ENCODE measurements at places on chromosomes 2 and 18.
A peak's percentile ranks its signal among the peaks of the same experiment; 100 is the strongest.

GRCh38 chr18:49230326-49230725, 230.1 kb downstream of the DYM start:
- no peak overlapping the region for H3K4me3 ChIP-seq
- DNase-seq: no peak
- H3K4me1 ChIP-seq: peaks cover 8% of the 10 kb centered on the region
- no peak overlapping the region for H3K27ac ChIP-seq

DNA sequence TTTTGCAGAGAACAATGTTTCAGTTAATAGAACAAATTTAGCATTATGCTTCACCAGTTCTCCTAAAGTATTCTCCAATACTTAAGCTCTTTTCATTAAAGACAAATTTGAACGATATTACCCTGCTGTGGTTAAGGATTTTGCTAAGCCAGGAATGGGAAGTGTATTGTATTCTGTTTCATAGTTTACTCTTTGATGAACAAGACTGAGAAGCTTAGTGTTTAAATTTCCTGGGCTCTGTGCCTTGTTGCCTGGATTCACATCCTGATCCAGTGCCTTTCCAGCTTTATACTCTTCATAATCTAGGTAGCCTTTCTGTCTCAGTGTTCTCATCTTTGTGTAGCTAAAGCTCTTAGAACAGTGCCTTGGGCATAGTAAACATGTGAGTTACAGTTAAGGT, 58.6 kb upstream of the GLS start:
- DNase-seq: no peak
- no peak overlapping the region for H3K27ac ChIP-seq
- no peaks in the 10 kb centered on the region for H3K27me3 ChIP-seq
- H3K36me3 ChIP-seq: no peaks in the 10 kb centered on the region

- no peak overlapping the region for H3K4me3 ChIP-seq
- H3K27ac ChIP-seq: no peak overlapping the region
These were observed 16.7 kb upstream of the LYPD6B start for GRCh38 chr2:149021761-149022160.

GRCh38 chr2:176821350-176821749, 391.2 kb upstream of the HNRNPA3 start:
- no peak overlapping the region for H3K4me3 ChIP-seq
- H3K36me3 ChIP-seq: no peaks in the 10 kb centered on the region
- H3K4me1 ChIP-seq: no peaks in the 10 kb centered on the region
- no peak overlapping the region for H3K27ac ChIP-seq
- no peaks in the 10 kb centered on the region for H3K27me3 ChIP-seq
- no peak for DNase-seq

- DNase-seq: no peak
- H3K4me3 ChIP-seq: no peak overlapping the region
- H3K27me3 ChIP-seq: no peaks in the 10 kb centered on the region
- no peaks in the 10 kb centered on the region for H3K36me3 ChIP-seq
- no peak overlapping the region for H3K27ac ChIP-seq
These were observed 24.4 kb downstream of the EMILIN2 start for GRCh38 chr18:2871111-2871720.

- H3K4me3 ChIP-seq: peak overlapping the region; percentile 51
- H3K27ac ChIP-seq: no peak overlapping the region
- no peaks in the 10 kb centered on the region for H3K36me3 ChIP-seq
- H3K27me3 ChIP-seq: no peaks in the 10 kb centered on the region
These were observed 126.9 kb upstream of the ZNF516 start for GRCh38 chr18:76621782-76622495.

- DNase-seq: no peak
- no peaks in the 10 kb centered on the region for H3K4me1 ChIP-seq
- H3K27ac ChIP-seq: no peak overlapping the region
These were observed 48.2 kb upstream of the PAPOLG start for GRCh38 chr2:60707750-60708371.

- no peak overlapping the region for H3K4me3 ChIP-seq
- H3K36me3 ChIP-seq: no peaks in the 10 kb centered on the region
- H3K27ac ChIP-seq: no peak overlapping the region
- H3K4me1 ChIP-seq: no peaks in the 10 kb centered on the region
These were observed 652.4 kb downstream of the STK39 start for GRCh38 chr2:167595021-167595420.

Data from lower lobe of right lung (tissue), 2 donors.